ENCODE measurements at places on chromosomes 5 and 9.
A peak's percentile ranks its signal among the peaks of the same experiment; 100 is the strongest.

DNA sequence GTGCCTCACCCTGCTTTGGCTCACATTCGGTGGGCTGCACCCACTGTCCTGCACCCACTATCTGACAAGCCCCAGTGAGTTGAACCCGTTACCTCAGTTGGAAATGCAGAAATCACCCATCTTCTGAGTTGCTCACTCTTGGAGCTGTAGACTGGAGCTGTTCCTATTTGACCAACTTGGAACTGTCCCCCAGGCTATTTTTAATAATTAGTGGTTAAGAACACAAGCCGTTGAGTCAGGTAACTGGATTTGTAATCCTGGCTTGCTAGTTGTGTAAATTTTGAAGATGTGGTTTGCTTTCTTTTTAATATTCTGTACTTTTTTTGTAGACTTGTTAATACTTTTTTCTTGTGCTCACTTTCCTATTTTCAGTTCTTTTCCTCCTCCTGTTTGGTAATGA lies 81.2 kb downstream of the CNTLN start:
- DNase-seq = no peak

DNA sequence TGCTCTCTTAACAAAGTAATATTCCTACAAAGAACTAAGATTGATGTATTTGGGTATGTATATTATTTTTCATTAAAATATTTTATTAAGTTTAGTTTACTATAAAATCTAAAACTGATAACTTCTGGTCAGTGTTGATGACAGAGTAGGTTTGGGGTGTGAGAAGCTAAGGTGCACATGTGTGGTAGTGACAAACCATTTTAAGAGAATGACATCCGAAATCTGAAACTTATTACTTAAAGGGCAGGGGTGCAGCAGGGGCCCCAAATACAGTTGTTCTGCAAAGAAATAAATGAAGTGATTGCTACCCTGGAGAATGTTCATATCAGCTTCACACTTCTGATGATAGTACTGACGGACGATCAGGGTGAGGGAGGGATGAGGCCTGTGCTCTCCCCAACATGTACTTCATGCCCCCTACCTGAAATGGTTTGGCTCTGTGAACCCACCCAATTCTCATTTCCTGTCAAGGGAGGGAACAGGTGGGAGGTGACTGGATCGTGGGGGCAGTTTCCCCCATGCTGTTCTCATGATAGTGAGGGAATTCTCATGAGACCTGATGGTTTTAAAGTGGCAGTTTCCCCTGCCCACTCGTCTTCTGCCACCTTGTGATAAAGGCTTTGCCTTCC lies 125.3 kb upstream of the RFX3 start:
- no peak for DNase-seq

DNA sequence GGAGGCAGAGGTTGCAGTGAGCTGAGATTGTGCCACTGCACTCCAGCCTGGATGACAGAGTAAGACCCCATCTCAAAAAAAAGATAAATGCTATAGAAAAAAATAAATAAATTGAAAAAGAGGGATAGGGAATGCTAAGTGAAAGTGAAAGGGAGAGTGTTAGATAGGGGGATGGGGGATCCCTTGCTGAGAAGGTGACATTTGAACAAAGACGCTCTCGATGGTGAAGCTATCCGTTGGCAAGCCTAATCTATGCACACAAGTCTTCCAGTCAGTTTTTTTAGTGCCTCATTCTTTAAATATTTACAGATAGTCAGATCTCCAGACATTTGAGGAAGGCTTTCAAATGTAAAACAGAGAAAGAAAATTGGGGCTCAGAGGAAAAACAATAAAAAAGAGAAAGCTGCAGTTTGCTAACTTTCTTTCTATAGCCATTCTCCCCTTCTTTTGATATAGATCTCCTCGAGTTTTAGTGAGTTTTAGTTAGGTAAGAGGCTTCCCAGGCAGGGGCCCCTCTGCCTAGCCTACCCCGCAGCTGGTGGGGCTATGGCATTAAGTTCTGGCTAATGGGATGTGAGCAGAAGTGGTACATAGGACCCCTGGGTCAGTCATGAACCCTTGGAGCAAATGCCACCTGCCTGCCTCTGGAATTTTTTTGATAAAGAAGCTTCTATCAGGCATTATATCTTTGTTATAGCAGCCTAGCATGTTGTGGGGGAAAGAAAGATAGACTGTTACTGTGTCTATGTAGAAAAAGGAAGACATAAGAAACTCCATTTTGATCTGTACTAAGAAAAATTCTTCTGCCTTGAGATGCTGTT lies 12.0 kb downstream of the GLRX start:
- DNase-seq = no peak

DNA sequence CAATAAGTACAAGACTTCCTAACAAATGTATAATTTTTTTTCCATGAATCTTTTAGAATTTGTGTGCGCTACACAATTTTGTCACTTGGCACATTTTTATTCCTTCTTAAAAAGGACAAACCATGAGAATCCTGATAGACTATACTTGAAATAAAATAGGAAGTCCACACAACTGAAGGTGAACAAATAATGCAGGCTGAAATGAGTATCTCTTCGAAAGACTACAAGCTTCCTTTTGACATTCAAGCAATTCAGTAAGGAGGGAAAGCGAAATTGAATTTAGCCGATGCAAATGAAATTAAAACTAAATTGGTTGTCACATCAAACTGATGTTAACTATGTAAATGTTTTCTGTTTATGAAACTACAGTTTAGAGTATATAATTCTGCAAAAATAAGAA lies 374.4 kb upstream of the CCNH start:
- DNase-seq = no peak

DNA sequence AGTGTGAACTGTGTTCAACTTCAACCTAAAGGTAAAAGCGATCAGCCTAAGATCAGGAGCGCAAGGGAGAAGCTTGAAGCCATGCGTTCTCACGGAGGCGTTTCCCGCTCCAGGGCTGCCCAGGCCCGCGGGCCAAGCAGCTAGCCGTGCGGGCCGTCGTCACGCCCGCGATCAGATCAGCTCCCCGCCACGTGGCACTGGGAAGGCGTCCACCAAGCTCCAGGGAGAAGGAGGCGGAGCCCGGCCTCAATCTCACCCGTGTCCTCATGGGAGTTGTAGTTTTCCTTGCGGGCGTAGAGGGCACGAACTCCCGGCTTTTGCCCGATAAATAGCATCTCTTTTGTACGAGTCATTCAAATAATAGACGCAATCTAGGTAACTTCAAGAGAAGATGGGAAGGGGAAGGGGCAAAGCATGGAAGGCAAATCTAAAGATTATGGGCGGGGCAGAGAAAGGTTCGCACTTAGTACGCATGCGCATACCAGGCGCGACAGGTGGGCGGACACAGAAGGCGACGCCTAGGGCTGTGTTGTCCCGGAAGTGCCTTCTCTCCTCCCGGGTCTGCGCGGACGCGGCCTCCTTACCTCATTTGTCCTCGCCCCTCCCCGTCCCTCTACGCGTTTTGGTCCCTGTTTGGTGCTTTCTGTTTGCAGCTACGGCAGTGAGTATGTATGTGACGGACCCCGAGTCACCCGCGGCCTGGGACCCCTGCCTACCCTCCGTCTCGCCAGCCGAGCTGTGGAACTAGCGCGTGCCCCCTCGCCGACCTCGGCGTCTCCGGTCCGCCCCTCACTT lies 40.8 kb upstream of the ZCCHC7 start:
- DNase-seq = peak; percentile 89

DNA sequence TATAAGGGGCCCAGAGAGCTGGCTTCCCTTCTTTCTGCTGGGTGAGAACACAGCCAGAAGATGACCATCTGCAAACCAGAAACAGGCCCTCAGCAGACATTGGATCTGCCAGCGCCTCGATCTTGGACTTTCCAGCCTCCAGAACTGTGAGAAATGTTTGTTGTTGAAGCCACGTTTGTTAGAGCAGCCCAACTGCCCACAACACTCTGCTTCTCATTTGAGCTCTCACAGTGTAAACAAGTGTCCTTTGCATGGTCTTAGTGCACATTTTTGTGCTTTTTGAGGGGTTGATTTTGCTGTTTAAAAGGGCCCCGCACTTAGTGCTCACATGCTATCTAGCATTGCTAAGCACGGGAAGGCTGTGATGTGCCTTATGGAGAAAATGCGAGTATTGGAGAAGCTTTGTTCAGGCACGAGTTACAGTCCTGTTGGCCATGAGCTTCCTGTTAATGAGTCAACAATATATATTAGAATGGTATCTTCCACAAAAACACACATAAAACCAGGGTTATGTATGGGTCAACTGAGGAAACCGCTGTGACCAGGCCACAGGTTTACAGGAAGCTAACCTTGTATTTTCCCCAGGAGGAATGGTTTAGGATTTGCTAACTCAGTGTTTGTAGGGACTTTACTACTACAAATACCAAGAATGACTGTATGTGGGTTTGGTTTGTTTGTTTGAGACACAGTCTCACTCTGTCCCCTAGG lies 11.9 kb downstream of the CMBL start:
- no peak for DNase-seq

DNA sequence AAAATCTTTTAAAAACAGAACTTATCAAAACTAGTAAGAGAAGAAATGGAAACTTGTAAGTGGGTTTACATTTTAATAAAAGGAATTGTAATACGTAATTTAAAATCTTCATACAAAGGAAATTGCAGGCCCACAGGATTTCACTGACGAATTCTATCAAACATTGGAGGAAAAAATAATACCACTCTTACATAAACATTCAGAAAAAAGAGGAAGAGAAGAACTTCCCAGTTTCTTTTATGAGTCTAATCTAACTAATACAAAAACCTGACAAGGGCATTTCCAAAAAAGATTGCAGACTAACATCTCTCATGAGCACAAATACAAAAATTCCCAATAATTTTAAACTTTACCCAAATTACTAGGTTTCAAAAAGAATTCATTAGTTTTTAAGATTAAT lies 149.0 kb downstream of the RANBP17 start:
- no peak for DNase-seq

- DNase-seq = no peak
Observed at GRCh38 chr5:134051305-134051704, 46.5 kb upstream of the VDAC1 start.

- no peak for DNase-seq
Observed at GRCh38 chr5:153461341-153461740, 29.1 kb upstream of the GRIA1 start.

- peak; percentile 9 for DNase-seq
Observed at GRCh38 chr5:56328753-56329560, 95.8 kb upstream of the ANKRD55 start.

GRCh38 chr9:72305707-72306106 lies 59.3 kb downstream of the ZFAND5 start:
- DNase-seq = no peak

DNA sequence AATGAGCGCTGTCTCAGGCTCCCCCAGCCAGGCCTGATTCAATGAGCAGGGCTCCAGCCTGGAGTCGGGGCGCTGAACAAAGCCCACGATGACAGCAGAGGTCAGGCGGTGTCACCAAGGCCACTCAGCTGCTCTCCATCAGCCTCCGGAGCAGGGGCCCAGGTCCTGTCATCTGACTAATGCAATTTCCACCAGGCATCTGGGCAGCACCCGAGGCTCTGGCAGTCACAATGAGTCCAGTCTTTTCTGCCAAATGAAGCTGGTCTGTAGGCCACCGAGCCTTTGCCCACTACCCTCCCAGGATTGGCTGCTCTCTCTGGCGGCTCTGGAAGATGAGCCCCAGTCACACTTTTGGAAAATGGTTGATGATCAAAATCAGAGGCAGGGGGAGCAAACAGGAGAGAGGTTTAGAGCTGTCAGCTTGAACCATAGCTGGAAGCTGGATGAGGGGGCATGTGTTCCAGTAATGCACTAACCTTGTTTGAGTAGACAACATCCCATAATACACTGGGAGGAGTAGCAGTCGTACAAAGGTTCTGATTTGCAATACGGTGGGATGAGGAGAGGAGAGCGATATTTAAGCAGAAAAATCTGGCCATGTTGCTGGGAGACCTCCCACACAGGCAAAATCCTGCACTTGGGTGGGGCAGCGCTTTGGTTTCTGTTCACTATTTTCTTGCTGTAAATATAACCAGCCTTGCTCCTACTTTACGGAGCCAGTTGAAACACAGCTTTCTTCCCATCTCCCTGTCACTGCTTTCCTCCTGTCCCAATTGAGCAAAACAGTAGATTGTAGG lies 306.4 kb upstream of the PANK3 start:
- no peak for DNase-seq

DNA sequence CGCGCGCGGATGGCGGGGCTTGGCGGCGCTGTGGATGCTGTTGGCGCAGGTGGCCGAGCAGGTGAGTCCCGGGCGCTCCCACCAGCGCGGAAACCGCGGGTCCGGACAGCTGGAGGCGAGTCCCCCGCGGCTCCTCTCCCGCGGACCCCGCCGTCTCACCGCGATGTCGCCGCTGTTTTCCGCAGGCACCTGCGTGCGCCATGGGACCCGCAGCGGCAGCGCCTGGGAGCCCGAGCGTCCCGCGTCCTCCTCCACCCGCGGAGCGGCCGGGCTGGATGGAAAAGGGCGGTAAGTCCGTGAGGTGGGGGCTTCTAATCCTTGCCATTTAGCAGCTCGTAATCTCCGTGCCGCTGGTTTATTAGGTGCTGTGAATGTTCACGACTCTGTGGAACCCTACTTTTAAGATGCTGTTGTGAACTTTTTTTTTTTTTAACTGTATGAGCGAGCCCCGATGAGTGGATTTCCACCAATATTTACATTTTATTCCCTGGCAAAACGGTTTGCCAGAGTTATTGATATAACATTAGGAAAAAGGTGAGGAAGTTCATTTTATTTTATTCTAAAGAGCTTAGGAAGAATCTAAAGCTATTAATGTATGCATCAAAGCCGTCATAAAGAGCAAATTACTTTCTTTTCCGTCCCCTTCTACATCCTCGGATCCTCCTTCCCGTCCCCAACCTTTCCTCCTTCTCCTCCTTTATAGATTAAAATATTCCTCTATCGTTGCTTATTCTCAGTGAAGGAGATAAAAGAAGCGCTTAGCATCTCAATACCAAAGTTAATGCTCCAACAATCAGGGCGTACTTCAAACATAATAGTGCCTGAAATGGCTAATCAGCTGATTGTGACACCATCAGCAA lies 579 bp downstream of the ADAMTS16 start:
- no peak for DNase-seq

GRCh38 chr9:97484134-97484533 lies 17.3 kb upstream of the TMOD1 start:
- DNase-seq = no peak

DNA sequence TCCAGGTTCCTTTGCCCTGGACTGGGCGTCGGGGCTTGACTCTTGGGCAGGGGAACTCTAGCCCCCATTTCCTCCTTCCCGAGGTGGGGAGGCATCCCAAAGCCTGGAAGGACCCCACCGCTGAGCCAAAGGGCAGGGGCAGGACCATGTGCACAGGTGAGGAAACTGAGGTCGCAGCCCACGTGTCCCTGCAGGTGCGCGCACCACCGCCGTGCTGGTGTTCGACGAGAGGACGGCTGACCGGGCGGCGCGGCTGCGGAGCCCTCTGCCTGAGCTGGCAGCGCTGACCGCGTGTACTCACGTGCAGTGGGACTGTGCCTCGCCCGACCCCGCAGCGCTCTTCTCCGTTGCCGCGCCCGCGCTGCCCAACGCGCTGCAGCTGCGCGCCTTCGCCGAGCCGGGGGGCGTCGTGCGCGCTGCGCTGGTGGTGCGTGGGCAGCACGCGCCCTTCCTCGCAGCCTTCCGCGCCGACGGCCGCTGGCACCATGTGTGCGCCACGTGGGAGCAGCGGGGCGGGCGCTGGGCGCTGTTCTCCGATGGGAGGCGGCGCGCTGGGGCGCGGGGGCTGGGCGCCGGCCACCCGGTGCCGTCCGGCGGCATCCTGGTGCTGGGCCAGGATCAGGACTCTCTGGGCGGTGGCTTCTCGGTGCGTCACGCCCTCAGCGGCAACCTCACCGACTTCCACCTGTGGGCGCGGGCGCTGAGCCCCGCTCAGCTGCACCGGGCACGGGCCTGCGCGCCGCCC lies 2.8 kb downstream of the ADGRD2 start:
- no peak for DNase-seq

- DNase-seq = no peak
Observed at GRCh38 chr9:98806394-98807035, 955 bp upstream of the GALNT12 start.

GRCh38 chr9:114070188-114071103 lies 7.7 kb downstream of the AMBP start:
- no peak for DNase-seq

All from activated gamma-delta T cell treated with anti-CD3 and anti-CD28 coated beads, Interleukin-2, amount 50 U/mL, for 16 hours (primary cell).